ENCODE measurements at places on chromosomes 4 and X.

DNA sequence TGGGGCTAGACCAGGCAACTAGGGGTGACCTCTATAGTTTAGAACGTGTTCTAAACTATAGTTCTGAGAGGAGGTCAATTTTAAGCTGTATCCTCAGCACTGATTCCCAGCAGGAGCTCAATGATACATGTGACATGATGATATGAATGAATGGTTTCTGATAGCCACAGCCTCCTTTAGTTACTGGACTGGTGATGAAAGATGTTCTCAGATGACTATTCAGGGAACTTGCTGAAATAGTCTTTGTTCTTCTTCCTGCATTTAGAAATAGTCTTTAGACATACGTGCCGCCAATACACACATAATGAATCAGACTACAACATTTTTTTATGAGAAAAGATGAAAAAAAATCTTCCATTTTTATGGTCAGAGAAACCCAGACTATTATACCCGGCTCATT, 116.3 kb upstream of the TMEM150C start:
- DNase-seq, result no peak

- DNase-seq, result no peak
These were observed 9.0 kb downstream of the PDGFC start for GRCh38 chr4:156962528-156962974.

- DNase-seq, result no peak
These were observed 1016.7 kb upstream of the LCORL start for GRCh38 chr4:19038231-19038630.

- DNase-seq, result no peak
These were observed 325.2 kb downstream of the NR3C2 start for GRCh38 chr4:148116969-148117368.

- DNase-seq, result no peak
These were observed 313.2 kb downstream of the FSTL5 start for GRCh38 chr4:161850631-161851030.

DNA sequence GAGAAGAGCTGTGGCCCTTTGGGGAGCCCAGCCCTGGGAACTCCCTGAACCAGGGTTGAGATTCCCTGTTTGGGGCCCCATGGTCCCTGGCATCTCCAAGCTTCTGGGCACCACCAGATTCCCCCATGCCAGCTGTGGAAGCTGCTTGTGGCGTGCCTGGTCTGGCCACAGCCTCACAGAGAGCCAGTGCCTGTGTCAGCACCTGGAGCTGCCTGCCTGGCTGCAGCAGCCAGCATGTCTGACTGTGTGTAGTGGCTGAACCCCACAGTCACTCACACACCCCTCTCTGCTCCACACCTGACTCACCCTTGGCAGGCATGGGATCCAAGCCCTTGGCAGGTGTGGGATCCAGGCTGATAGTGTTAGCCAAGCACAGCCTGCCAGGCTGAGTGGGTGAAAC, 97.2 kb upstream of the GALNTL6 start:
- DNase-seq, result no peak

DNA sequence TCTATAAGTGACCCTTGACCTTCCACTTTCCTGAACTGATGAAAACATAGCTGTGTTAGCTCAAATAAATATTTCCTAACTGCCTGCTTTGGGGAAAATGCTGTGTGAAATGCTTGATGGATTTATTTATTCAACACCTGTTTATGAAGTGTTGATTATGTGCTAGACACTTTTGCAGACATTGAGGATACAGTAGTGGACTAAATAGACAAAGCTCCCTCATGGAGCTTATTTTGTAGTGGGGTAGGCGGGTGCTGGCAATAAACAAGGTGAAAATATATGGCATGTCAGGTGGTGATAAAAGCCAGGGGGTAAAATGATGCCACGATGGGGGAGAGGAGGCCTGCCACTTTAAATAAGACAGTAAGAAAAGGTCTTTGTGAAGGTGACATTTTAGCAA, 50.2 kb upstream of the TLR3 start:
- no peak for DNase-seq

DNA sequence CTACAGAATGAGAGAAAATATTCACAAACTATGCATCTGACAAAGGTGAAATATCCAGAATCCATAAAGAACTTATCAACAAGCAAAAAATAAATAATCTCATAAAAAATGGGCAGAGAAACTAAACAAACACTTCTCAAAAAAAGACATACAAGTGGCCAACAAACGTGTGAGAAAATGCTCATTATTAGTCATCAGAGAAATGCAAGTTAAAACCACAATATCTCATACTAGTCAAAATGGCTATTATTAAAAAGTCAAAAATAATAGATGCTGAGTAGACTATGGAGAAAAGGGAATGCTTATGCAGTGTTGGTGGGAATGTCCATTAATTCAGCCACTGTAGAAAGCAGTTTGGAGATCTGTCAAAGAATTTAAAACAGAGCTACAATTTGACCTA, 533.3 kb downstream of the TMA16 start:
- no peak for DNase-seq

GRCh38 chr4:146500216-146500615, 21.5 kb downstream of the SLC10A7 start:
- no peak for DNase-seq

DNA sequence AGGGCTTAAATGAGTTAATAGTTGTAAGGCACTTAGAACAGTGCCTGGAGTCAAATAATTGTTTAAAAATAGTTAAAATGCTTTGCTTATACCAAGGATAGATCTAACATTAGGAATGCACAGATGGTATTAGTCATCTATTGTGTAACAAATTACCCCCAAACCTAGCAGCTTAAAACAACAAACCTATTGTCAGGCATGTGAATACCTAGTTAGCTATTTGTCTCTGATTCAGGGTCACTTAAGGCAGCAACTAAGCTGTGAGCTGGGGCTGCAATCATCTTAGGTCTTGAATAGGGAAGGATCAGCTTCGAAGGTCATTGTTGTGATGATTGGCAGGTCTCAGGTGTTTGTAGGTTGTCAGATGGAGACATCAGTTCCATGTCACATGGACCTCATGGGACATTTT, 42.4 kb upstream of the AGA start:
- no peak for DNase-seq

DNA sequence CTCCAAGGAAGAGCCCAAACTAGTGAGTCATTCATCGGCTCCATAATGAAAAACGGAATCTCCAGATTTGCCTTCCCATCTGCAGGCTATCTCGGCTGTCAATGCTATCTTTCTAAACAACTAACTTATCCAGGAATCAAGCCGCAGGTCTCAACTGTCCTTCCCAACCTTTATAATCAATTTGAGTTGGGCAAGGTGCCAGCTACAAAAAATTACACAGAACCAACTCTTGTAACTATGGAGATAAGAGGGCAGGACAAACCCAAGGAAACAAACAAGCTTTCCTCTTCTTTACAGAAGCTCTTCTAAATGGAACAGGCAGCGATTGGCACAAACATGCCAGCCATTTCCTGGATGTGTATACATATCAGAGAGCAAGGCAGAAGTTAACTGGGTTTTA, 61.2 kb upstream of the RAI2 start:
- no peak for DNase-seq
